ENCODE measurements at places on chromosomes 16 and 17.

GRCh38 chr16:1543085-1543896 lies 9.8 kb downstream of the TMEM204 start:
- DNase-seq = peak; percentile 74

DNA sequence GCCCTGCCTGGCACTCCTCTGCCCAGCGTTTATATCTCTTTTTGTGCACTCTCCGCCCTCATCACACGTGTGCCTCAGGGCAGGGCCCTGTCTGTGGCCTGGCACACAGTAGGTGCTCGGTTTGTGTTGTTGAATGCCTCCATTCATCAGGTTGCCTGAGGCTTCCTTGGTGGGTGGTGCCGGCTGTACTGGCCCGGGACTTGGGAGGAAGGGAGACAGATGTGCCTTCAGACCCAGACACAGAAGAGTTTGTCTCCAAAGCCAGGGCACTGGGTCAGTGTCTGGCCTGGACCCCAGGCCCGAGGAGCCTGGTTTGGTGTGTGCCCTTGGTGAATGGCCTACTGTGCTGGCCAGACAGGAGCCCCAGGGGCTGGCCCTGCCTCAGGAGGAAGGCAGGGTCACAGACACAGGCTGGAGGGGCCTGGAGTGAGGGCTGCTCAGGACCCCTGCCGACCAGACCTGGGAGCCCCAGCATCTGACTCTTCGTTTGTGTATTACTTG lies 71.6 kb downstream of the RAI1 start:
- DNase-seq = peak; percentile 29

DNA sequence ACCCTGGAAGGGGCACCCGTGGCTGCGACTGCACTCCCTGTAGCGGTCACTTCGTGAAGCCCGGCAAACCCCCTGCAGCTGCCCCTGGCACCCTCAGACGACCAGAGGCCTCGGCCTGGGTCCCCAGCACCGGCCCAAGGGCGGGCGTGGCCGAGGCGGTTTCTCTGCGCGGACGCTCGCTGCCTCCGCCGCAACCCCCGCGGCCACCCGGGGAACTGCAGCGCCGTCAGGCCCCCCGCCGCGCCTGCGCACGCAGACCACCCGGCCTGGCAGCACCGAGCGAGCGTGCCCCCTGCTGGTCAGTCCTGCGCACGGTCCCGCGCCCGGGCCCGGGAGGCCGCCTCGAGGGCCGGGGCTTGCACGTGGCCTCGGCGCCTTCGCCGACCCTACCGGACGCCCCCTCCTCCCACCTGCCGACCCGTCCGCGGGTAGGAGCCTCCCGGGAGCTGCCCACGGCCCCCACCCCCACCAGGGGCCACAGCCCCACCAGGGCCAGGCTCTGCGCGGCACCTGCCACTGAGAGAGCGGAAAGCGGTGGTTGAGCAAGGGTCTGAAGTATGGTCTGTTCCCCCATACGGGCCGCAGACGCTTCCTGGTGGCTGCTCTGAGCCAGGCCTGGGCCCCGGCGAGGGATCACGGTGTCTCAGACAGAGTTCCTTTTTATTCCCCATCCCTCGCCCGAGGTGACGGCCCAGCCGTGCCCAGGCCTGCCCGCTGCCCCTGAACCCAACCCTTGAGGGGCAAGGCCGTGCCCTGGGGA lies 11.5 kb upstream of the HS3ST6 start:
- DNase-seq = peak; percentile 77

GRCh38 chr17:9645851-9646545 lies 681 bp downstream of the USP43 start:
- peak; percentile 75 for DNase-seq

GRCh38 chr17:72534776-72535175 lies 414.0 kb downstream of the SOX9 start:
- no peak for DNase-seq

DNA sequence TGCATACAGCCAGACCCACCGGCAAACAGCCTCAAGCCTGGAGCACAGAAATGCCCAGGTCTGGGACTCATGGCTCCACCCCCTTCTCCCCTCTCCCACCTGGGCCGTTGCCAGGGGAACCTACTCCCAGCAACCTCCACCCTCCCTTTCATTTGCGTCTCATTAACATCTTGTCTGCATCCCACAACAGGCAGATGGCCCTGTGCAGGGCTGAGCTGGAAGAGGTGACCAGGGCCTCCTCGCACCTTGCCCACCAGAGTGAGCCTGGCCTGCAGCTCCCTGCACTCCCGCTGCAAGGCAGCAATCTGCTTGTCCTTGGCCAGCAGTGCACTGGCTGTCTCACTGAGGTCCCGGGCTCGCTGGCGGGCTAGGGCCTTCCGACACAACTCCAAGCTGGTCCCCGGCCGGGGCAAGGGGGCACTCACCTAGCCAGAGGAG lies 3.3 kb downstream of the TSPOAP1 start:
- DNase-seq = no peak

GRCh38 chr16:75111514-75111940 lies 5.1 kb downstream of the LDHD start:
- no peak for DNase-seq

DNA sequence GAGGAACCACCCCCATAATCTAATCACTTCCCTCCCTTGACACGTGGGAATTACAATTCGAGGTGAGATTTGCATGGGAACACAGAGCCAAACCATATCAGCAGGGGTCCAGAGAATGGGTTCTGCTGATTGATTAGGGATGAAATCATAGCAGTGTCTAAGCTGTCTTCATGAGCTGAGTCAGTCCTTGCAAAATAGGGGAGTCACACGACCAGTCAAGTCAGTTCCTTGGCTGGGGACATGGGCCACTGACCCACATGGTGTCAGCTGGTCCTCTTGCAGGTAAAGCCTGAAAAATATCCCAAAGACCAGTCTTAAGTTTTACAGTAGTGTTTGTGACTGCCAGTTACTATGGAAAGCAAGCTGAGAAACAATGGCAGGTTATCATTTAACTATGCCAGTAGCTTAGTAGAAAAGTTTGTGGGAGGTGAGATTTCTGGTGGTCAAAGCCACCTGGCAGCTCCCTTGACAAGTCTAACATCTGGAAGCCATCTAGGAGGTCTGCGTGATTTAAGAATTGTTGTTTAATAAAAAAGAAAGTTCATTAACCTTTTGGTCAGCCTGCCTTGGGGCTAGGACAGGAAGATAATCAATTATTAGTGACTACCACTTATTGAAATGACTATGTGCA lies 15.7 kb upstream of the ATF7IP2 start:
- DNase-seq = peak; percentile 39

DNA sequence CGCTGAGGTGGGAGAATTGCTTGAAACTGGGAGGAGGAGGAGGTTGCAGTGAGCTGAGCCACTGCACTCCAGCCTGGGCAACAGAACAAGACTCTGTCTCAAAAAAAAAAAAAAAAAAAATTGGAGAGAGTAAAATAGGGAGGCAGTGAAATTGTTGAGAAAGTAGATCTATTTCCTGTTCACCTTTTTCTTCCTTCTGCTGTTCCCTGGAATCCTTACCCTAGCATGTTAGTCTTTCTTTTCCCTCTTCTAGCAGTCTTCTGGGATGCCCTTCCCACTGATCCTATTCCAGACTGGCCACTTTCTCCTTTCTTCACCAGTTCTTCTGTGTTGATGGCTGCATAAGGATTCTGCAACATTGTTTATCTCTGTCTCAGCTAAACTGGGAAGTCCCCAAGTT lies 3.1 kb downstream of the NME2 start:
- DNase-seq = no peak

DNA sequence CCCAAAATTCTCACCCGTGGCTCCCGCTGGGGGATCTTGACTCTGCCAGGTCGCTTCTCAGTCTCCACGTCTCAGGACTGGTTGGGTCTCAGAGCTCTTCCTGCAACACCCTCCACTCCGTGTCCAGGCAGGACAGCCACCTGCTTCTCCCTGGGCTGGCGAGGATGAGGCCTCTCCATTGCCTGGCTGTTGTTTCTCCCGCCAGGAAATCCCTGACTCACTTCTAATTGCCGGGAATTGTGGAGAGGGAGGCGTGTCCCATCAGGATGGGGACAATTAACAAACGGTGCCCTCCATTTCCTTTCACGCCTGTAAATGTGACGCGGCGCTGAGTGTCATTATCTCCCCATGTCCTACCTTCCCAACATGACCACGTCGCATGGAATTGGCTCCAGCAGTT lies 204.5 kb downstream of the RBFOX3 start:
- no peak for DNase-seq

GRCh38 chr17:58531661-58532554 lies 17.5 kb upstream of the MTMR4 start:
- DNase-seq = peak; percentile 53

DNA sequence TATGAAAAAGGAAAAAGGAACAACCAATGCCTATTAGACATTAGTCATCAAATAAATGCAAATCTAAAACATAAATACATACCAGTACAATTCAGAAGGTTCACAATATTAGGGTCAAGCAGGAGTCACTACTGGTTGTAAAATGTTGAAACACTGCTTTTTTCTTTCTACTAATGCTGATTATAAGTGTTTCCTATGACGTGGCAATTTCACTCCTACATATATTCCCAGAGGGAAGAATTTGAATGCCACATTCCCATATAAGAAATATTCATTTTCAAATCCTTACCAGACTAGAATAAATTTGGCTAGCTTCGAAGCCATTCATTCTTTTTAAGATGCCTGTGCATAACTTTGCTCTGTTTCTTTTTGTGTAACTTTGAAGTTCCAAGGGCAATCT lies 2.6 kb upstream of the KRTAP9-2 start:
- DNase-seq = no peak

DNA sequence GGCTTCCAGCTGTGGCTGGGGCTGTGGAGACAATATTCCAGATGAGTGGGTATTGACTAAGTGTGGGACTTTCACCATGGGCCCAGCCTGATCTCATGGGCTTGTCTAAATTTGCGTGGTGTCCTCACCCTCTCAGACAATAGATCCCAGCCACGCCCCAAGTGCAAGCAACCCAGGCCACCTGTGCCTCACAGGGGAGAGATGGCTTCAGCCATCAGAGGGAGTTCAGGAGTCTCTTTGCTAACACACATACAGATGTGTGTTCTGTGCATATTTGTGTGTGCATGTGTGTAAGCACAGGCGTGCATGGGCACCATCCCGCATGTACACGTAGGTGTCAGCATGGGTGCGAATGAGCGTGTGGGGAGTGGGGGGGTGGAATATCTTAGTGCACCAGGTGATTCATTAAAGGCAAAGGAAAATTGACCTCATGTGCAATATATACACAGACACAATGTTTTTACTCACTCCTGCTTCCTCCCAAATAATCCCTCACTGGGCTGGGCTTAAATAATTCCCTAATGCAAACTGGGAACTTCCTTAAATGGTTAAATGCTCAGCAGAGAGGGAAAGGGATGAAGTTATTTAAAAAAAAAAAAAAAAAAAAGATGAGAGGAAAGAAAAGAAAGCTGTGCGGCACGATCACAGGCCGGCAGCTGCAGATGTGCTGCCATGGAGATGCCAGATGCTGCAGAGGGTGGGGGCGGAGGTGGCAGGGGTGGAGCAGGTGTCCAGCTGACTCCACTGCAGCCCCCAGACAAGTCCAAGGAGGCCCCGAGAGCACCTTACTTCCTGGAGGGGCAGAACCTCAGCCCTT lies 24.0 kb upstream of the CDC42EP4 start:
- peak; percentile 93 for DNase-seq

GRCh38 chr17:66525338-66525737 lies 222.9 kb downstream of the PRKCA start:
- DNase-seq = no peak

DNA sequence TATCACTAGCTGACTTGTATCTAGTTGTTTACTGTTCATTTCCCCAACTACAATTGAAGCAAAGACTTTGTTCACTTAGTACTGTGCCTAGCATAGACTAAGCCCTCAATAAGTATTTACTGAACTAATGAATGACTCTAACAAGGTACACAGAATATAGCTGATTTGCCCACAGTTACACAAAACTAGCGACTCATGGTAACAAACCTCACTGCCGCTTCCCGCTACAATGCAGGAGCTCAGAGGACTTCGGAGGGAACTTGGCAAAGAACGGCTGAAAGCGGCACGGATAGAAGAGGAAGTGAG lies 524 bp downstream of the EFTUD2 start:
- DNase-seq = no peak

DNA sequence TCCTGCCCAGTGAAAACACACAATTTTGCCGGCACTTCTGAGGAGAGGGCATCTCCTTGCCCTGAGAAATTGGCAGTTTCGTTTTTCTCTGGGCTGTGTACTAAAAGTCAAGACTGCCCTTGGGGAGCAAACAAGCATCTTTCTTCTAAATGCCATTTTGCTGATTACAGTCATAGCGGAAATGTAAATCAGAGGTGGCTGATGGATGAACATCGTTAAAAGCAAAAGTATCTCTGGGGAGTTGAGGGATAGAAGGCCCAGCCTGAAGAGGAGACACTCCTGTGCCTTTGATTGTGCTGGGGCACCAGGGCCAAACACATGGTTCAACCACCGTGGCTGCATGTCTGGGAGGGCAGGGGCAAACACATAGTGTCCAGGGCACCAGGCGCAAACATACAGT lies 49.8 kb downstream of the ABCC12 start:
- no peak for DNase-seq

DNA sequence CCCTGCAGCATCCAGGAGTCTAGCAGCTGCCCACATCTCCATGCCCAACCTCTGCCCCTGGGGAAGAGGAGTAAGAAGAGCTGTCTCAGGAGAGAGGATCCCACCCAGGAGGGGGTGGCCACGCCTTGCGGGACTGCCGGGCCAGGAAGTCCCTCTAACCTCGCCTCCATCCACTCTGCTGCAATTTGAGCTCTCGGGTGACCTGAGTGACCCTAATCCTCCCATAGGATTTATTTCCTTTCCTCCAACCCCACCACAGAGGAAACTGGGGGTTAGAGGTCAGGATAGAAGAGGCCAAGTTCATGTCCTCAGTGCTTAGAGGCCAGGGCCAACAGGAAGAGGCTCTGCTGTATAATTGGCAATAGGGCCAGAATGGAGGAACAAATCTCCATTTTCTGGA lies 22.6 kb upstream of the NGFR start:
- no peak for DNase-seq

- no peak for DNase-seq
These were observed 210.8 kb downstream of the GSG1L start for GRCh38 chr16:27852681-27853080.

- no peak for DNase-seq
These were observed 28.1 kb downstream of the WSB1 start for GRCh38 chr17:27322026-27322425.

DNA sequence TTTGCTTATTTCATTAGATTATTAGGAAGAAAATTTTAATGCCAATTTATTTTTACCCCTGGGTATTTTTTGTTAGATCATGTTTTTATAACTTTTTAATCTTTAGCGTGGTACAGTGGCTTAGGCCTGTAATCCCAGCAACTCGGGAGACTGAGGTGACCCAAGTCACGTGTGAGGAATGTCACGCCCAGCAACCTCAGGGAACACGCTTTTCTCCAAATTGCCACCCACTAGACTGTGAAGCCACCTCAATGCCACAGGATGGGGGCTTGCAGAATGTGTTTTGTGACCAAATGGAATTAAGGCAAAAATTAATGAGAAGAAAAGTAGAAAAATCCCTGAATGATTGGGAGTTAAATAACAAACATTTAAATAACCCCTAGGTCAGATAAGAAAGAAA lies 141.8 kb downstream of the LAT start:
- no peak for DNase-seq

DNA sequence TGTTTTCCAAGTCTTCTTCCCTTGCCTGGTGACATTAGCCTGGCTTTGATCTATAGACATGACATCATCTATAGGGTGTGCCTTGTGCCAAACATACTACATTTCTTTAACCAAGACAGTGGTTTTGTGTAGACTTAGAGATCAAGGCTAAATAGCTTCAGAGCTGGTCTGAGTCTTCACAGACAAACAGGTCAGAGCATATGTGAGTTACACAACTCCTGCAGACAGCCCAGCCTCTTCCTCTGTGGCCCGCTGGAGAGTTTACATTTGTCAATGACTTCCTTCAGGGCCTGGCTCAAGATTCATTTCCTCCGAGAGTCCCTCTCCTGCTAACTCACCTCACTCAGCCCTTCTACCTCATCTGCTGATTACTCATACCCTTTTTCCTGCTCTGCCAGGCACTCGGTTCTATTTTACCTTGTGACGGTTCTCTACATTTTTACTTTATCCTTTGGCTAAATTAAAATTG lies 73.1 kb upstream of the TANC2 start:
- DNase-seq = peak; percentile 99

All from epithelial cell of esophagus (primary cell).